ENCODE measurements at places on chromosomes 6 and 20.
A peak's percentile ranks its signal among the peaks of the same experiment; 100 is the strongest.

- DNase-seq, result no peak
Observed at GRCh38 chr20:10633718-10634117, 40.1 kb downstream of the JAG1 start.

DNA sequence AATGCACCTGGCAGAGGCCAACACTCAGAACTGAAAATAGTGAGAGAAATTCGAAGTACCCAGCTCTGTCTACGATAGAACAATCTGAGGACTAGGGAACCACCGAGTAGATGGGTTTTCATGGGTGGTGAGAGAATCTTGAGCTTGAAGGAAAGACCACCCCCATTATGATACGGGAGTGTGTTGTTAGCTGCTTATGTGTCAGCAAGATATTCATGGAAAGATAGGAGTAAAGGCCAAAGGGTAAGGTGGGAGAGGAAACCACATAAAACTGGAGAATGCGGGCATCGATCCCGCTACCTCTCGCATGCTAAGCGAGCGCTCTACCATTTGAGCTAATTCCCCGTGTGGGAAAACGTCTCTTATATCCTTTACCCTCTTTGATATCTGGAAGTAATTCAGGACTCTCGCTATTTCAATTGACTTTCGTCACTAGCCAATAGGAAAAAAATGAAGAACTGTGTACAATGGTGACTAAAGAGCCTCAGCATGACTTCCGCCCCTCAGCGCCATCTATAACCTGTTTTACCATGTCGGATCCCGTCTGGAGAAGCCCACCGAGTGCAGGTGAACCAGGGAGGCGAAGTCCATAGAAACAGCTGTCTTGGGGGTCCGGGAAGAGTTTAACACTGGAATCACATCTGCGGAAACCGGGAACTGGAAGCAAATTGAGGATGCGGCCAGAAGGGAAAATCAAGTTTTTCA is 25.0 kb upstream of the ABT1 start:
- DNase-seq, result peak; percentile 63

DNA sequence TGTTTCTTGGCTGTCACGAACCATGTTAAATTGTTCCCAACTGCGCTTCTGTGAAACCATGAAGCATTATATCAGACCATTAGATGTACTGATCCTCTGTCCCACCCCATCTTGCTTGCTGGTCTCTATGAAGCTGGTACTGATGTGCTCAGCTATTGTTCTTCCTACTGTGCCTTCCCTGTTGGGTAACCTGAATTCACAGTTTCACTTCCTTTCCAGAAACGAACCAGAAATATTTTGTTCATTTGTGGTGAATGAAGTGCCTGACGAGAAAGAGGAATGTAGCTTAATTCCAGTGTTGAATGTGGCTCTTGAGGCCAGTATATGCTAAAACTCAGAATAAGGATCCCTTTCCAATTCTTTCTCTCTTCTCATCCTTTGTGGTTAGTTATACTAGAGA is 58.1 kb upstream of the SNAP91 start:
- no peak for DNase-seq

DNA sequence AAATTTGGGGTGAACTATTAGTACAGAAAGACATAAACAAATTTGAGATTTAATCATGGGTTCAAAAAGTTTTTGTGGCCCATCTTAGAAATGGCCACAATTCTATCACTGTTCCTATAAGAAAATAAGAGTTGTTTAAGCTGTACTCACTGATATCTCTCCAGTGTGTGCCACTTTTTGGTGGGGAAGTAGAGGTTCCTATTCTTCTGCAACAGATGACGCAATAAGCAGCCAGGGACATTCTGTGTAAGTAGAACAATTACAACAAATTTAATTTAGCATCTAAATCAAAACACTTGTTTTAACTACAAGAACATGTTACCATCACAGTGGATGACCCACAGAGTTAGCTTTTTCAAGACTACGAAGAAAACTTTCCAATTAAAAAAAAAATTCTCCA is 9.9 kb downstream of the SERAC1 start:
- no peak for DNase-seq

- DNase-seq, result no peak
Observed at GRCh38 chr6:20055916-20056315, 156.4 kb downstream of the MBOAT1 start.

DNA sequence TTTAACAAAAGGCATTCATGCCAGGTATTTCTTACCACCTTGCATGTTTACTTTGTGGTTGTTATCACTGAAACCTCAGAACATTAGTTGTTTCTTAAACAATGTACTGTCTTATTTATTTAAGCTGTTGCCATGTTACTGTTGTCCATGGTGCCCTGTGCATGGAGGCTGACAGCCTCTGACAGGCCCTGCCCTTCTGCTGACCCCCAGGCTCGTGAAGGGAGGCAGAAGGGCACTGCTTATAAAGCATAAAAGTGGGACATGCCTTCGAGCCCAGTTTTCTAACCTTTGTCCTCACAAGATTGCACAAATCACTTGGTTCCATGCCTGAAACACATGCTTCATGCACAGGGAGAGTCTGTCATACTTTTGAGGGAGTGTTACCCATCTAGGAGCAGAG is 46.7 kb upstream of the CLIC5 start:
- DNase-seq, result no peak

DNA sequence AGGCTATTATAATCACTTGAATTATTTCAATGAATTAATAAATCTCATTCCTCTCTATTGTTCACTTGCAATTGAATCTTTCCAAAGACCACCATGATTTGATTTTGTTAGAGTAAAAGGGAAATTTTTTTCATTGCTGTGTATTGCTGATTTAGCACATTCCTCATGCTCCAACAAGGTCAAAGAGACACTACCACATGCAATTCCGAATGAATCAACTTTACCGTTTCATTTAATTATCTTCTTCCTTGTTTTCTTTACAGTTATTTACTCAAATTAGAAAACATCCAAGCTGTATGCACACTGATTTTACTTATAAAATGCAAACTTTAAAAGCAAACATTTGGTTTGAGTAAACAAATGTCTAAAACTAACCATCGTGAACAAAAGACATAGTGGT is 967 bp downstream of the KIAA0408 start:
- no peak for DNase-seq

- no peak for DNase-seq
Observed at GRCh38 chr6:68313911-68314310, 321.2 kb upstream of the ADGRB3 start.

DNA sequence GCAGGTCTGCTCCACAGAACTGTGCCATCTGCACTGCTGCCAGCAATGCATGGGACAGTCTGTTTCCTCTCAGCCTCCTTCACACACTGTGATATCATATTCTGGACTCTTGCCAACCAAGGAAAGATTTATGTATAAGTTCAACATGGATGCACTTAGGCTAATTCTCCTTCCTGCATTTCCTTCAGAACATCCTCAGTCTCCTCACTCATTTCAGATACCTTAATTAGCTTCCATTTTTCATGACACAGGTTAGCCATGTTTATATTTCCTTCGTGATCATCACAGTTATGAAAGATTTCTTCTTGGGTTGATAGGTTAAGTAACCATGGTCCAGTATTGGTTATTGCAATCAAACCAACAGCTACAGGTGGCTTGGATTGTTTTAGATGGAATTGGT is 46.4 kb upstream of the DDR1 start:
- DNase-seq, result no peak

- DNase-seq, result no peak
Observed at GRCh38 chr20:49674383-49675352, 39.0 kb downstream of the B4GALT5 start.

GRCh38 chr6:169495601-169496000 is 206.2 kb downstream of the WDR27 start:
- DNase-seq, result no peak

- no peak for DNase-seq
Observed at GRCh38 chr6:169642455-169642854, 59.4 kb downstream of the WDR27 start.

DNA sequence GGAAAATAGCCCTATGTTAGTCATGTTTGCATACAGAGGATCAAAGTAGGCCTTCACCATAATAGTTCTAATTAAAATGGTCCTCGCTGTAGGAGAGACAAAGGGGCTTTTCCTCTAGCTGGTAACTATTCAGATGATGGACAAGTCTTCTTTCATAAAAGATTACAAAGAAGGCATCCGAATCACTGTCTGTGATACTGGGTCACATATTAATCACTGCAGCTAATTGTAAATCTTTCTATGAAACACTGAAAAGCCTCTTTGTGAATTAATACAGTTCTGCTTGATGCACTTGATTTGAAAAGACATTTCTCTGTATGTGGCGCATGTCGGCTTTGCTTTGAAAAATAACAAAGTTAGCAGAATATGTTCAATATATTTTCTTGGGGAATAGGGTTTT is 520.8 kb downstream of the KIF16B start:
- no peak for DNase-seq

DNA sequence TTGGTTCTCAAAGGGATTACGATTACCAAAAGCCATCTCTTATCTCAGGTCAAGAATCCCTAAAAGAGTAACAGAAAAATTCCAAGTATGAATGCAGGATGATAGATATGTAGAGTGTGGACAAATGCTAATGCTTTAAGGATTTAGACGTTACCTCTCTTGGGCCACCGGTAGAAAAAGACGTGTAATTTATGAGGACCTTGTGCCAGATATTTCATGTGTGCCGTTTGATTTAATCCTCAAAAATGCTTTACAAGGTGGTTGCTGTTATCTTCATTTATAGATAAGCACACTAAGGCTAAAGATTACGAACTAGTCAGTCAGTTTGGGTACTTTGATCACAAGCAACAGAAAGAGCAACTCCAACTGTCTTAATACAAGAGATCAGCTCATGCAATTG is 370.8 kb upstream of the JAG1 start:
- no peak for DNase-seq

DNA sequence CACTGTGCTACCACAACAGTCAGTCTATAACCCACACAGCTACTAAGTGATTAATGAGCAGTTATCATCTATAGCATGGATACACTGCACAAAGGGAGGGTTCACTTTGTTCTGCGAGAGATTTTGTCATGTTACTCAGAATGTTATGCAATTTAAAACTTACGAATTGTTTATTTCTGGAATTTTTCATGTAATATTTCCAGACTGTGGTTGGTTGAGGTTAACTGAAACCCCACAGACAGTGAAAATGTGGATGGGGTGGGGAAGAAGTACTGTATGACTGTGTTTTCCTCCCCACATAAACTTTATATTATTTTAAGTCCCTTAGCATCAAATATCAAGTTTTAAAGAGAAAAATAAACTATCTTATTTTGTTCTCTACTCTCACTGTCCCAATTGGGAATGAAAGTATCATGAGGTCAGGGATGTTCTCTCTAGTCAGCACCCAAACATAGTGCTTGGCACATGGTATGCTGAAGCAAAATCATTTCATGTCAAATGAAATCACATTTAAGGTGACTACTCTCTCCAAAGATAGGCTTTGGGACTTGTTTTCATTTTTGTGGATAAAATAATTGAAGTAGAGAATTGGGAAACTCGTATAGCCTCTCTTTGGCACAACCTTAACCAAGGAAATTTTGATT is 25.4 kb downstream of the DOP1A start:
- DNase-seq, result no peak

GRCh38 chr6:142313284-142313683 is 11.5 kb downstream of the ADGRG6 start:
- no peak for DNase-seq

GRCh38 chr6:137290601-137291261 is 71.5 kb upstream of the IFNGR1 start:
- no peak for DNase-seq

- DNase-seq, result no peak
Observed at GRCh38 chr6:159444056-159444760, 248.8 kb downstream of the SOD2 start.

GRCh38 chr20:23021541-23021940 is 13.6 kb upstream of the SSTR4 start:
- no peak for DNase-seq

DNA sequence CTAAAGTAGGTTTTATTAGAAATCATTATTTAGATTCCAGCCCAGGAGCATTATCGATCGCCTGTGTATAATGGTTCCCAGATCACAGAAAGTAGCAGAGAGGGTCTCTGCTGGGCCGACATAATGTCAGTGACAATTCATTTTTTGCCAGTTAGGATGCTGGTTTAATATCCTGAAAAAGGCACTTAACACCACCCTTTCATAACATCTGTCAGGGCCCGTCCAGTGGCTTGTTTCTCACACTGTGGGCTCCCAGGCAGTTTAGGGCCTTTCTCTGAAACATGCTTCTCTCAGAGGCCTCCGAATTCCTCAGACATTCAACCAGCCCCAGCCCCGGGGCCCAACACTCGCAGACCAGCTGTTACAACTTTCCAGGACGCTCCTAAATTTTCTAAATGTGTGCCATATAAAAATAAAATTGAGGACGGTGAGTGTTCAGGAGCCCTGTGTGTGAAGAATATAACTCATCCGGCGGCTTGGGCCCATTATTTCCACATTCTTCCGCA is 108.6 kb upstream of the EYA4 start:
- DNase-seq, result no peak

GRCh38 chr6:4360920-4361319 is 225.5 kb upstream of the ECI2 start:
- DNase-seq, result no peak

- no peak for DNase-seq
Observed at GRCh38 chr6:108805611-108806167, 42.5 kb upstream of the ARMC2 start.

DNA sequence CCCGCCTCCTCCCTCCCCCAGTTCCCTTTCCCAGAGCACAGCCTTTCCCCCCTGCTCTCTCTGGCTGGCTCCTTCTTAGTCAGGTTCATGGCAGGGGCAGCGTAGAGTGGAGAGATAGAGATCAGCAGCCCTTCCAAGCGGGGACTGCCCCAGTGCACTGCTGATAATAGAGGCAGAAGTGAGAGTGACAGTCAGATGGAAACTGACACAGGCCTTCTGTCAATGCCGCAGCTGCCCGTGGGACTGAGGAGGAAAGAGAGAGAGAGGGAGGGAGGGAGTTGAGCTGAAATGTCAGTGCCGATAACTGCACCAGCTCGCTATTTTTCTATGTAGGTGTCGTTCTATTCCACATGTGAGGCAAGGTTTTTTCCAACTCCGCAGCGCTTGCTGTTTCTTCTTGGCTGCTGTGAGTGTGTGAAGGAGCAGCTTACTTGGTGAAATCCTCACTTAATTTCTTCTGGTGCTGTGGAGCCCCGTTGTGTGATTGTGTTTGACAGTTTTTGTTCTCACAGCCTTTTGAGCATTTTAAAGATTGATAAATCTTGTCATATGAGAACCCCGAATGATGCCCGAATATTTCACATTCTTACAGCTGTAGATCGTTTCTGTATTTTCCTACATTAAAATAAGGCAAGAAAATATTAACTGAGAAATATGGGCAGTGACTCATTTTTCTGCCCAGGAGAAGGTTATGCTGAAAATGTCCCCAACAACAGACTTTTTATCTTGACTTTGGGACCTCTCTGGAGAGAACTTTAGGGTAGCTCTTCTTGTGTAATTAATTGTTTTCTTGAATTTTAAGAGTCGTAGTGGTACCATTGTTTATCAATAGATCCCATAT is 386.4 kb upstream of the MMS22L start:
- no peak for DNase-seq

GRCh38 chr20:35883336-35883777 is 70.9 kb downstream of the SCAND1 start:
- no peak for DNase-seq

Data from T-helper 2 cell (primary cell).